T47D (cell line): ENCODE measurements at places on chromosomes 7 and 10.

DNA sequence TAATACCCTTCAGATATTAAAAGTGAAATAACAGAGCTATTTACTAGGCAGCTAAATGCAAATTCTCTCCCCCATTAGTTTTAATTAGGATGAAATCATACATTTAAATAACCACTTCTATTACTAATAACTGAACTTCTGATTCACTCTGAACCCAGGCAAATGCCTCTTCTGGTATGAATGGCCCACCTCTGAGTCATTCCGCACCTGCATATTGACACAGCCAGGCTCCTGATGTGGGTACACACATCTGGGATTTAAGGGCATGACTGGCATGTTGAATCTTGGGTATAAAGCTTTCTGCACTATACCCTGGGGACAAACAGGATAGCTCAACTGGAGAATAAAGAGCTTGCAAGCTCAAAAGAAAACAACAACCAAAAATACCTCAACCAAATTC, 140.9 kb downstream of the AUTS2 start:
- DNase-seq, result peak; percentile 48

DNA sequence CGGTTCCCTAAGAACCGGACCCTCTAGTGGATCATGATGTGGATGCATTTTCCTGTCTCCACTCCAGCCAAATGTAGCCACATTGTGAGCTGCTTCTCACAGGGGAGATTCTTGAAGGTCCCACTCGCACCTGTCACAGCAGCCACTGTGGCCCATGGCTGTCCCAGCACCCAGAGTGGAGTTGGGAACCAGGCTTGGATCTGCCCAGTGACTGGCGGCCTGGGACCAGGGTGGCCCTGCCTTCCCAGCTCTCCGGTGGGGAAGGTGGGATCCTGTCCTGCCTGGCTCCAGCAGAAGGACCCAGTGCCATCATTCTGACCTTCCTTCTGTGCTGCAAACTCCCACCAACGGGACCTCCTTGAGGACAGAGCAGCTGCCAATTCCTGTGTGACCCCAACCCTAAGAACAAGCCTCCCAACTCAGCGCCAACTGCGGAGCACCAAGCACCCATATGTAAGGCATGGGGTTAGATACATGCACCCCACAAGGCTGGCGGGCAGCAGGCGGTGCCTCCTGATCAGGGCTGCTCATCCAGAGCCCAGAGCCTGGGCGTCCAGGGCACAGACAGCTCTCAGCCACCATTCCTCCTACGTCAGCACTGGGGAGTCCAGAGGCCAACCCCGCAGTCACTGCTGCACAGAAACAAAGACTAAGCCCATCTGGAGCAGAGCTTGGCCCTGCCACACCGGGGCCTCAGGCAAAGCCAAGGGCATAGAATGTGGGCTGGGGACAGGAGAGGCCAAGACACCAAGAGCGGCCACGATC, 28.8 kb downstream of the EBF3 start:
- DNase-seq, result no peak

DNA sequence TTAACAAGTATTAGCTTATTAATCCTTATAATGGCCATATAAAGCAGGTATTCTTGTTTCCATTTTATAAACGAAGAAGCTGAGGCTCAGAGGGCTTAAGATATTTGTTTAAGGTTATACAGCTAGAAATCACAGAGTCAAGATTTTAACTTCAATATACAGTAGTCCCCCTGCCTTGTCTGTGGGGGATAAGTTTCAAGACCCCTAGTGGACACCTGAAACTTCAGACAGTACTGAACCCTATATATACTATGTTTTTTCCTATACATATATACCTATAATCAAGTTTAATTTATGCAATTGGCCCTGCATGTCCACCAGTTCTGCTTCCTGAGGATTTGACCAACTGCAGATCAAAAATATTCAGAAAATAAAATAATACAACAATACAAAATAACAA, 44.4 kb upstream of the STRIP2 start:
- DNase-seq, result no peak

GRCh38 chr7:155889636-155890511, 77.6 kb upstream of the SHH start:
- no peak for DNase-seq

GRCh38 chr7:91514591-91514990, 250.4 kb downstream of the FZD1 start:
- DNase-seq, result no peak

DNA sequence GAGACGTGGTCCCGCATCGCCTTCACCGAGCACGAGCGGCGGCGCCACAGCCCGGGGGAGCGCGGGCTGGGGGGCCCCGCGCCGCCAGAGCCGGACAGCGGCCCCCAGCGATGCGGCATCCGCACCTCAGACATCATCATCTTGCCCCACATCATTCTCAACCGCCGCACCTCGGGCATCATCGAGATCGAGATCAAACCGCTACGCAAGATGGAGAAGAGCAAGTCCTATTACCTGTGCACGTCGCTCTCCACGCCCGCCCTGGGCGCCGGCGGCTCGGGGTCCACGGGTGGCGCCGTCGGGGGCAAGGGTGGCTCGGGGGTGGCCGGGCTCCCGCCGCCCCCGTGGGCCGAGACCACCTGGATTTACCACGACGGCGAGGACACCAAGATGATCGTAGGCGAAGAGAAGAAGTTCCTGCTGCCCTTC, 737 bp downstream of the CNNM2 start:
- no peak for DNase-seq

- no peak for DNase-seq
These were observed 3.4 kb downstream of the SCIN start for GRCh38 chr7:12573885-12574284.

- DNase-seq, result no peak
These were observed 8.6 kb downstream of the ZCCHC24 start for GRCh38 chr10:79436850-79437103.

GRCh38 chr7:123208793-123209192, 9.0 kb upstream of the SLC13A1 start:
- peak; percentile 47 for DNase-seq

GRCh38 chr10:111725050-111725449, 458.5 kb downstream of the GPAM start:
- no peak for DNase-seq

GRCh38 chr10:57815949-57816348, 451.7 kb downstream of the IPMK start:
- no peak for DNase-seq

DNA sequence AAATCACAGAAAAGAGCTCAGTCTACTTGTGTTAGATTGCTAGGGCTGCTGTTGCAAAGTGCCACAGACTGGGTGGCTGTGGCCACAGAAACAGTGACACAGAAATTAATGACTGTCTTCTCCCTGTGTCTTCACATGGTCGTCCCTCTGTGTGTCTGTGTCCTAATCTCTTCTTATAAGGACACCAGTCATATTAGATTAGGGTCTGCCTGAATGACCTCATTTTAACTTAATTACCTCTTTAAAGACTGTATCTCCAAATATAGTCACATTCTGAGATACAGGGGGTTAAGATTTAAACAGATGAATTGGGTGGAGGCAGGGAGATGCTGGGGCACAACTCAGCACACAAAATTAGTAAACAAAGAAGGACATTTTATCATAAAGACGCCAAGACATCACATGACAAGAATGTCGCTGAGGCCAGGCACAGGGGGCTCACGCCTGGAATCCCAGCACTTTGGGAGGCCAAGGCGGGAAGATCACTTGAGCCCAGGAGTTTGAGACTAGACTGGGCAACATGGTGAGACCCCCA, 23.3 kb upstream of the PARD3 start:
- DNase-seq, result no peak

GRCh38 chr7:40796723-40797122, 661.9 kb downstream of the SUGCT start:
- DNase-seq, result no peak

DNA sequence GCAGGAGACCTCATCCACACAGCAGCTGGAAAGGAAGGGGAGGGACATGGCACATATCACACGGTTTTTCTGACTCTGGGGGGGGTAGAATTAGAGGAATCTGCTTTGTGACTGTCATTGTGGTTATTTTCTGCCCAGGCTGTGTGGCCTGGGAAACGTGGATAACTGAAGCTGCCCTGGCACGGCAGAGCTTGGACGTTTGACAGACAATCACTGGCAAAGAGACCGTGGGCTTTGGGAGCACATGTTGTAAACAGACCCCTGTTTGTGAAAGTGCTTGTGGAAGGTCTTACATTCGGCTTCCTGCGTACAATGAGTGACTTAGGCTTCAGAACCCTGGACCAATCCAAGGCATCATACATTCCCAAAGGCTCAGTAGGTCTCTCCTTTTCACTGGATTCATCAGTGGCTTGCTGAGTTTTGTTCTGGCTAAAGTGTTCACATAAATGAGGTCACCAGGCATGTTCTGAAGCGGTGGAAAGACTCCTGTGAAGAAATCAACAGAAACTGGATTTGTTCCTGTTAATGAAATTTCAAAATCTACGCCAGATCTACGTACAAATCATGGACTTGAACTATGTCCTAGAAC, 188.2 kb downstream of the TEX36 start:
- no peak for DNase-seq

DNA sequence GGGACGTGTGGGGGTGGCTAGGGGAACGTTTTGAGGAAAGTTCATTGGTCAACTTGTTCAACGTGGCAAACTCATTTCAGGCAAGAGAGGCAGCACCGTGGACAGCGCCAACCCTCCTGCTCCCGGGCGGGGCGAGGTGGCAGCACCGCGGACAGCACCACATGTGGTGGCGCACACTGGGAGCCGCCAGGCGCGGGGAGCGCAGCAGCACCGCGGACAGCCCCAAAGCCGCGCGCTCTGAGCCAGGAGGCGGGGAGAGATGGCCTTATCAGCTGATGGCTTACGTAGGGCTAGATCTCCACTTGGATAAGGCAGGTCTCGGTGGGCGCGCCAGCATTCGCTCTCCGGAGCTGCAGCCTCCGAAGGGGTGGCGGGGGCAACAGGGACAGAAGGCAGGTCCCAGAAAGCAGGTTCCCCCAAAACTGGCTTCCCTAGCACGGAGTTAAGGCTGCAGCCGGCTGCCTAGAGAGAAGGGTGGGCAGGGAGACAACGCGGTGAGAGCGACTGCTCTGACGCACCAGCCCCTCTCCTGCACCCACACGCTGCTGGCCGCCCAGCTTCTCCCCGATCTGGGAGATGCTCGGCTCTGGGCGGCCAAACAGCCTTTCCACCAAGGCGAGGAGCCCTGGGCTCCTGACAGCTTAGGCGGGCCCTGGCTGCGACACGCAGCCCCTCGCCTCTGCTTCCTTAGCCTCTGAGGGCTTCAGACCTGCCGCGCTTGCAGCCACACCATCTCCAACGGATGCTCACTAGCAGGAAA, at the start of gene HTR5A:
HTR5A (plus strand) TSS at position 333 of the 760 bp plus-strand sequence. CDS start 576 bp downstream, outside the sequence.
- DNase-seq, result peak; percentile 87

DNA sequence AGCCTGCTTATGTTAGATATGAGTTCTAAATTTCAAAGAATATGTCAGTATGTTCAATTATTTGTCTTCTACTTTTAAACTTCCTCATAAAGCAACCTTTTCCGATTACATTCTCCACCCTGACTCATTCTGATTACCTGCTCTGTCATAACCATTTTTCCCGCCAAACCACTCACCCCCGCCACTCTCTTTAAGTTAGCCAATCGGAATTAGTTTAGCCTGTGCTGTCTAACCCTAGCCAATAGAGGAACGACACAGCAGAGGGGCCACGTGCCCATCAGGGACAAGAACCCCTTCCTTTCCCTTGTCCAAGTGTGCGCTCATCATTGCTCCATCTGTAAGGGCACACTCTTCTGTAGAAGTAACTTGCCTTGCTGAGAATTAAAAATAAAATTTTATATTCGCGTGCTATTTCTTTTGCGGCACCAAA, 91.4 kb downstream of the CCDC71L start:
- no peak for DNase-seq

- peak; percentile 37 for DNase-seq
These were observed 10.6 kb upstream of the LIPM start for GRCh38 chr10:88791924-88792323.

DNA sequence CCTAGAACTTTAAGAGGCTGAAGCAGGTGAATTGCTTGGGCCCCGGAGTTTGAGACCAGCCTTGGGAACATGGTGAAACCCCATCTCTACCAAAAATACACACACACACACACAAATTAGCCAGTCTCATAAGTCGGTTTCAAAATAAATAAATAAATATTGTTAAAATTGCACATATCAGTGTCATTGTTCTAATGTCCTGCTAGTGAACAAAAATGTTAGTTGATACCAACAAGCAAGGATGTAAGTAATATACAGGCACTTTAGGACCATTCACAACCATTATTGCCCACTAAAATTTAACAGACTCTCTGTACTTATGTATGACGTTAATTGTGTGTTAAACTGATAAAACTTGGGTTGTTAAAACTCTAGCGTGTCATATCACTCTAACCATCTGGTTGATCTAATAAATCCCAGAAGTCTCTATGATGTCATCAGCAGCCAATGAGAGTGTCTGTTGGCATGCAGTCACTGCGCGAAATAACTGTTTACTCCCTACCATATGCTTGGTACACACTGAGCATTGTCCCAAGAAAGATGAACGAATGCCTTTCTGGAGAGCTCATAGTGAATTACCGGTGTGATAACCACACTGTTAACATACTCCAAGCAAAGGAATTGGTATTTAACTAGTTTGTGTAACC, 30.4 kb upstream of the OTUD1 start:
- DNase-seq, result no peak

DNA sequence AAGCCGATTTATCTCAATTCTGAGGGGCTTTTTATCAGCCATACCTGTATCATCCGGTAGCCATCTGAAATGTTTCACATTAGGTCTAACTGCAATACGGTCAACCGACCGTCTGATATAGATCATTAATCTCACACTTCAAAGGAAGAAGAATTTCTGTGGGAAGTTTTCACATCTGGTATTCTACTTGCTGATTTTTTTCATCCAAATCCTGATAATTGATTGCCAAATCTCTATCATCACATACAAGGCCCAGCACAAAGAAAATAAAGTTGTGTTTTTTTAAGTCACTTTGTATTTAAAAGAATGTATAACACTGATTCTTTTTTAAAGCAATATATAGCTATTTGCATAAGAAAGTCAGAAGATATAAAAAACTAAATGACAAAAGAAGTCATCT, 132.3 kb downstream of the DKK1 start:
- no peak for DNase-seq

- DNase-seq, result peak; percentile 51
These were observed 12.9 kb downstream of the BAG3 start for GRCh38 chr10:119663866-119664698.

- DNase-seq, result no peak
These were observed 10.1 kb downstream of the ANKRD22 start for GRCh38 chr10:88841316-88842111.

DNA sequence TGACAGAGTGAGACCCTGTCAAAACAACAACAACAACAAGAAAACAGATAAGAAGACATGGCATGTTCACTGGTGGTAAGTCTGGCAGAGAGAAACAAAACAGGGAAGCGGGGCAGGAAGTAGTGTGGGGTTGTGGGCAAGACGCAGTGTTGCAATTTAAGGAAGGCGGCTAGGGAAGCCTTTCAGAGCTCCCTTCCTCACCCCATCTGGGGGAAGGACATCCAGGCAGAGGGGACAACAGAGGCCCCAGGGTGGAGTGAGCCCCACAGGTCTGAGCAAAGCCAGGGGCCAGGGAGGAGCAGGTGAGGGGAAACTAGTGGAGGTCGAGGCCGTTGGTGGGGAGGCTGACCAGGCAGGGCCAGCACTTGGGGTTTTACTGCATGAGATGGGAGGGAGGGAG, 16.8 kb downstream of the LAT2 start:
- no peak for DNase-seq

GRCh38 chr7:44291066-44291732, 34.2 kb downstream of the CAMK2B start:
- no peak for DNase-seq
